ENCODE measurements at places on chromosomes 4 and X.
A peak's percentile ranks its signal among the peaks of the same experiment; 100 is the strongest.

DNA sequence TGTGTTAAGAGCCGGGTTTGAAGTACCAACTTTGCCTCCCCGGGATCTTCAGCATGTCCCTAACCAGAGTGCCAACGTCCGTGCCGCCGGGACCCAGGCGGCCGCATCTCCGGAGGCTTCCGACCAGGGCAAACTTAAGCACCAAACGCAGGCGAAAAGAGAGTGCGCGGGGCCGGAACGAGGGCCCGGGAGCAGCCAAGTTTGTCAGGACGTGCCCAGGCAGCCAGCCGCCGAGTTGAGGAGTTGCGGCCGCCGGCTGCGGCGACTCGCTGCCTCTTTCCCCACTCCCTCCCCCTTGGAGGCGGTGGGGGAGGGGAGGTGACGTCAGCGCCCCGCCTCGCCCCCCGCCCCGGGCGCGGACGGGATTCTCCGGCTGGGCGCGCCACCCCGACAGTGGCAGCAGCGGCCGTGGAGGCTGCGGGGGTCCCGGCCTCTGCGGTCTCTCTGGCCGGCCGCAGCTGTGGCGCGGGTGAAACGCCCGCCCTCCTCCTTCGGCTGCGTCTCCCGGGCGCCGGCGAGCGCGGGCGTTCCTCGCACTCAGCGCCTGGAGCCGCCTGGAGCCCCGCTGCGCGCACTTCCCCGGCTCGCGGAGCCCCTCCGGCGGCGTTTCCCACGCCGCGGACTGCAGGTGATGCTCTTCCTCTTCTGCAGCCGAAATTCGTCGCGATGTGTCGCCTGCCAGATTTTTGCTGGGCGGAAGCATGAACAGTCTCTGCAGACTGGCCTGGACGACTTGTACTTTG is 2.9 kb upstream of the FAT1 start:
- peak; percentile 48 for DNase-seq

GRCh38 chr4:4859325-4859798 is at the start of gene MSX1:
Gene MSX1, plus strand, starts transcription at chr4:4859665. Its CDS starts 235 bp downstream, at chr4:4859900.
- peak; percentile 68 for DNase-seq

GRCh38 chrX:24506082-24506481 is 41.0 kb downstream of the PDK3 start:
- peak; percentile 70 for DNase-seq

GRCh38 chr4:24116107-24116506 is 226.3 kb upstream of the PPARGC1A start:
- DNase-seq, result no peak

DNA sequence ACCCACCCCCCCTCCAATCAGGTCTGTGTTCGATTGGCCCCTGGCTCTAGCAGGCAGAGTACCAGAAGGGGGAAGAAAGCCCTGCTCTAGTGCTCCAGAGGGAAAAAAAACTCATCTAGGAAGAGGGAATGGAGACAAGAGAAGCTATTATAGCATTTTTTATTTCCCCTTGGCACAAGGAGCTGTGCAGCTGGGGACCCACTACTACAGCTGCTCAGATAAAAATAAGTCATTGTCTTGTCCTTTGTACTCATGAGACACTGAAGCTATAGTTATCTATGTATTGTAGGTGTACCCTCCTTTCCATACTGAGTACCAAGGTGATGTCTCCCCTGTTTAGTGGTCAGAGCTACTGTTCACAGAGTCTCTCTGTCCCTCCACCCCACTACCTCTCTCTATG is 14.3 kb downstream of the CCDC160 start:
- DNase-seq, result no peak

GRCh38 chr4:119647558-119647957 is 19.0 kb upstream of the PDE5A start:
- no peak for DNase-seq
